ENCODE measurements at places on chromosomes 6 and 20.
A peak's percentile ranks its signal among the peaks of the same experiment; 100 is the strongest.

DNA sequence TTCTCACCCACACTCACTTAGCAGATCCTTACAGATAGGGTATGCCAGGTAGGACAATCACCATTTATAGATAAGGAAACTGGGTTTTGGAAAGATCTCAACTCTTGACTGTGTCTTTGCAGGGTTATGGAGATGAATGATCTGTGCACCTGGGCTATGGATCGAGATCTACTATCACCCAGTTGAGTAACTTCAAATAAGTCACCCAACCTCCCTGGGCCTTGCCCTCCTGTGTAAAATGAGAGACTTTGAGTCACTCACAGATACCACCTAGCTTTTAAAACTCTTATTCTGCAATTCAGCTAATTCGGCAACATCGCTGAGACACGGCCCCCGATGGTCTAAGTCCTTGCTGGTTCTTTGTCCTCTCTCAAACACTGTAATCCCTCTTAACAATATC lies 53.5 kb downstream of the HIVEP2 start:
- no peak for DNase-seq

DNA sequence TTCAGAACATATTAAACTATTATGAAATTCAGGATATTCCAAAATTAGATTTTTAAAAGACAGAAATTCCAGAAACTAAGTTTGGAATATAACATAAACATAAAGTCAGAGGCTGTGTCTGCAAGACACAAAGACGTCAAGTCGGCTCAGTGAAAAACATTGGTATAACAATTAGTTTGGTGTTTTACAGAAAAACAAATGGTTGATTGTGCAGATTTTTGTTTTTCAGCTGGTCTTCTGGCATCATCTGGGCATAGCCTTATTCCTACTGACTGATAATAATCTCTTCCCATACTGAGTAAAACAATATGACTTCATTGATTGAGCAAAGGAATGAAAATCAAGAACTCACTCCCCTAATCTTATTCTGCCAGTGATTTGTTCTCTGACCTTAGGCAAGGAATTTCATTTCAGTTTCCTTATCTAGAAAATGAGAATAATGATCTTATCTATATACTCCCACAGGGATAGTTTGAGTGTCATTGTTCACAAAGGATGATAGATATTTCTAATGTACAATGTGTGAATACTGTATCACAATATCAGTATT lies 84.3 kb downstream of the FRK start:
- DNase-seq = peak; percentile 59

DNA sequence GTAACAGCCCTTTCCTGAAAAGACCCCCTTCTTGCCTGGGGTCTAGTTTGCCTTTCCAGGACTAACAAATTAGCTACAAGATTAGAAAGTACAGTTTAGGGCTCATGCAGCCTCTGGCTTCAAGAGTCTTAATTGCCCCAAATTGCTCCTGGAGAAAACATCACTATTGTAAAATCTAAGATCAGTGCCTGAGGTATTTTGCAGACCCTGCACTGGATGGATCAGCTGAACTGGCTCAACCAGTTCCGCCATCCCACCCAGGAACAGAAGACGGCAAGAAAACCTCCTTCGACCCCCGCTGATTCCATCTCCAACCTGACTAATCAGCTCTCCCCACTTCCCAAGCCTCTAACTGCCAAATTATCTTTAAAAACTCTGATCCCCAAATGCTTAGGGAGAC lies 236.5 kb upstream of the KCNG1 start:
- DNase-seq = no peak

GRCh38 chr20:10276878-10277580 lies 58.4 kb downstream of the SNAP25 start:
- no peak for DNase-seq

DNA sequence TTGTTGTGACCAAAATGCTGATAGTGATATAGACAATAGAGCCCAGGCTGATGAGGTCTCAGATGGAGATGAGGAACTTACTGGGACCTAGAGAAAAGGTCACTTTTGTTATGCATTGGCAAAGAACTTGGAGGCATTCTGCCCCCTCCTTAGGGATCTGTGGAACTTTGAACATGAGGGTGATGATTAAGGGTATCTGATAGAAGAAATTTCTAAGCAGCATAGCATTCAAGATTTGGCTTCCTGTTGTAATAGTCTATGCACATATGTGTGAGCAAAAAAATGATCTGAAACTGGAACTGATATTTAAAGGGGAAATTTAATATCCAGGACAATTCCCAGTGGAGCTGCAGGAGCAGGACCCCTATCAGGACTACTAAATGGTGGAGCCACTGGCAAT lies 17.1 kb downstream of the HLA-A start:
- DNase-seq = no peak

GRCh38 chr6:38720295-38720694 lies 5.2 kb downstream of the DNAH8 start:
- DNase-seq = peak; percentile 20

Data from SK-MEL-5 (cell line).